ENCODE measurements at places on chromosomes 6 and 20.
A peak's percentile ranks its signal among the peaks of the same experiment; 100 is the strongest.

GRCh38 chr20:44460795-44461141 is 14.9 kb upstream of the TTPAL start:
- peak overlapping the region; percentile 5 for H3K27ac ChIP-seq
- DNase-seq, result no peak
- no peaks in the 10 kb centered on the region for H3K27me3 ChIP-seq
- H3K4me3 ChIP-seq, result no peak overlapping the region
- peaks cover 3% of the 10 kb centered on the region for H3K4me1 ChIP-seq

DNA sequence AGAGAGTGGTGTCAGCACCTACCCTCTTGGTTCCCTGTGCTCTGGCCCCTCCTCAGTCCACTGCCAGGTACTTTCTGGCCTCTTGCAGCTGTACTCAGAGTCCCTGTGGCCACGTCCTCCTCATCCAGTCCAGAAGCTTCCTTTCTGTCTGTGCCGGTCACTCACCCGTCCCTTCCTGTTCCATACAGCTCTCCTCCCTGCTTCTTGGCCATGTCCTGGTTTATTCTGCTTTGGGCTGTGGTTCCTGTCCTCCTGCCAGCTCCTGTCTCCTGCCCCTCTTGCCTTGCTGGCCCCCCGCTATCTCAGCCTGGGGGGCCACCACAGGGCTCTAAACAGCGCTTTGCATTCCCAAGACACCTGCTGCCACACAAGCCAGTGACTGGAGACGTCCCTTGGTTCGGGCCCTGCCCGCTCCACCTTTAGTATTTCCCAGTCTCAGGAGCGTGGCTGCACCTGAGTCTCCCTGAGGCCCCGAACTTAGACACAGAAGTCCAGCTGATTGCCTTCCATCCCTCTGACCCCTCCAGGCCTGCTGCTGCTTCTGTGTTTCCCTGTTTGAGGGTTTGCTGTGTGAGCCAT is 15.5 kb upstream of the RBM38 start:
- H3K36me3 ChIP-seq, result no peaks in the 10 kb centered on the region
- H3K4me3 ChIP-seq, result no peak overlapping the region

- H3K27me3 ChIP-seq, result no peaks in the 10 kb centered on the region
- no peak overlapping the region for H3K4me3 ChIP-seq
- no peak for DNase-seq
- no peak overlapping the region for H3K27ac ChIP-seq
- H3K4me1 ChIP-seq, result peaks cover 11% of the 10 kb centered on the region
Measured at GRCh38 chr6:159976686-159977254, 7.9 kb downstream of the IGF2R start.

DNA sequence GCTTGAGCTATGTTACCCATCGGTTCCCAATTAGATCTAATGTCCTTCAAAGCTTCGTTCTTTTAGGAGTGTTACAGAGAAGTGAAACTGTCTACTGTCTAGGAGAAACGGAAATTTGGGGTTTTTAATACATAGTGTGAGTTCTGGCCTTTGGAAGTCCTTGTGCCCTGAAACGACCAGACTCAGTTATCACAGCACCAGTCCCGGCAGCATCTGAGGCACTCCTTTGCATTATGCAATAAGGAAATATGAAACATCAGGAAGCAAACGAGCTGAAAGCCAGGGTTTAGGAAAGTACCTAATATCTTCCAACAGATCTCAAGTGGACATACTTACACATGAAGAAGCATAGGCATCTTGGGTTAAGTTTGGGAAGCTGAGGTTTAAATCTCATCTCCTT is 61.8 kb upstream of the ADGRF1 start:
- H3K27ac ChIP-seq, result no peak overlapping the region
- H3K27me3 ChIP-seq, result no peaks in the 10 kb centered on the region
- no peaks in the 10 kb centered on the region for H3K36me3 ChIP-seq

GRCh38 chr6:125732398-125732797 is 17.0 kb upstream of the HEY2 start:
- no peak overlapping the region for H3K27ac ChIP-seq
- no peaks in the 10 kb centered on the region for H3K4me1 ChIP-seq
- no peaks in the 10 kb centered on the region for H3K36me3 ChIP-seq

- no peak overlapping the region for H3K4me3 ChIP-seq
- peak; percentile 34 for DNase-seq
- H3K27me3 ChIP-seq, result no peaks in the 10 kb centered on the region
- H3K27ac ChIP-seq, result no peak overlapping the region
- H3K36me3 ChIP-seq, result peaks cover 6% of the 10 kb centered on the region
Measured at GRCh38 chr20:59948828-59949720, 8.9 kb downstream of the FAM217B start.

GRCh38 chr6:43842231-43842794 is 72.3 kb downstream of the VEGFA start:
- H3K36me3 ChIP-seq, result no peaks in the 10 kb centered on the region
- no peak for DNase-seq
- no peak overlapping the region for H3K27ac ChIP-seq

DNA sequence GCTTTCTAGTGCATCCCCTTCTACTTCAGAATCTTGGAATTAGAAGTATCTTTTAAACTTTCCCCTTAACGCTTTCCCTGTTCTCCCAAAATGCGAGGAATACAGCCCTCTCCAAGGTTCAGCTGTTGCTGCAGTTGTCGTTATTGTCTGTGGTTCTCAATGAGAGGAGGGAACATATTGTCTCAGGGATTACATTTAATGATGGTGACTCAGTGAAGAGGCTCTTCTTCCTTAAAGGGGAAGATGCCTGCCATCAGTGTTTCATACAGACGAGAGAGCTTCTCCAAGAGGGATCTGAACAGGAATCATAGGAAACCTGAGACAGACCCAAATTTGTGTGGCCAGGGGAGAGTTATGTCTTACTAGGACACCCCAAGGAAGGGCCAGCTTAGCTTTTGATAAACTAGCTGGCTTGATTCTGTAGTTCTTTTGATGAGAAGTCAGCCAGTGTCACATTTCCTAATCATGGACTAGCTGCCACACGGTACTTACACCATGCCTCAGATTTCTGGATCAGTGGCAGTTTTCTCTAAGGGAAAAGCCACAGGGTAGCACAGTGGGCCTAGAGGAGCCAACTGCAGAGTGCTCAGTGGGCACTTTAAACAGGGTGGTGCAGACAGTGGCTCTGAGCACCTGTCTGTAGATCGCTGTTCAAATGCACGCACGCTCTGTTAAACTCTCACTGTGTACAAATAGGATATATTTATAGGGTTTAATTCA is 59.7 kb upstream of the TMEM181 start:
- H3K27me3 ChIP-seq, result no peaks in the 10 kb centered on the region
- no peak overlapping the region for H3K4me3 ChIP-seq
- H3K36me3 ChIP-seq, result no peaks in the 10 kb centered on the region
- DNase-seq, result no peak
- H3K27ac ChIP-seq, result peak overlapping the region; percentile 19

All from prostate gland (tissue), 2 donors.